ENCODE measurements at places on chromosomes 5 and 9. TPM values are rescaled to one million over a fixed set of nuclear protein-coding genes. Genes with fewer than 3 reads are reported as not detected.

SLC6A18 gene
- total RNA-seq = not detected

SPATA31D4 gene
- not detected for total RNA-seq

MORN5 gene
- not detected for total RNA-seq

LCN2 gene
- not detected for total RNA-seq

OTP gene
- total RNA-seq = not detected

TTC16 gene
- 0.16 TPM for total RNA-seq

SLC6A19 gene
- total RNA-seq = not detected

GFPT2 gene
- 63.4 TPM for total RNA-seq

FAXDC2 gene
- total RNA-seq = 18.4 TPM

IL5 gene
- not detected for total RNA-seq

MZB1 gene
- total RNA-seq = not detected

PDE8B gene
- total RNA-seq = not detected

Measured in bronchial smooth muscle cell (primary cell).